NCI-H446 (cell line): ENCODE measurements at places on chromosomes 7 and 10.
A peak's percentile ranks its signal among the peaks of the same experiment; 100 is the strongest.

- no peak for DNase-seq
Measured at GRCh38 chr7:131638641-131639430, 82.4 kb upstream of the PODXL start.

- no peak for DNase-seq
Measured at GRCh38 chr10:2476812-2477553, 590.4 kb upstream of the PFKP start.

DNA sequence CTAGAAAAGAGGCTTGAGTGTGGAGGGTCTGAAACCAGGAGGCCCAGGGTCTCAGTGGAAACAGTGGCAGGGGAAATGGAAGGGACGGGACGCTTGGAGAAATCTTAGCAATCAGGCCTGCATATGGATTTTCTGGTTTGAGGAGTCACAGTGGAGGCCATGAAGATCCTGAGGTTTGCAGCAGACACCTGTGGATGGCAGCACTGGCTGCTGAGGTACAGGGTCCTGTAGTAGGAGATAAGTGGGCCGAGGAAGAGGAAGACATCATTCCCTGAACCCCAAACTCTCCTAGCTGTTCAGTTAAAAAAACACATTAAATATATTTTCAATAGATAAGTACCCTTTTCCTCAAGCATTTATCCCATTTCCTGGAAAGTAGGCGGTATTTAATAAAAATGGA lies 208.8 kb upstream of the IGFBP3 start:
- DNase-seq: no peak

DNA sequence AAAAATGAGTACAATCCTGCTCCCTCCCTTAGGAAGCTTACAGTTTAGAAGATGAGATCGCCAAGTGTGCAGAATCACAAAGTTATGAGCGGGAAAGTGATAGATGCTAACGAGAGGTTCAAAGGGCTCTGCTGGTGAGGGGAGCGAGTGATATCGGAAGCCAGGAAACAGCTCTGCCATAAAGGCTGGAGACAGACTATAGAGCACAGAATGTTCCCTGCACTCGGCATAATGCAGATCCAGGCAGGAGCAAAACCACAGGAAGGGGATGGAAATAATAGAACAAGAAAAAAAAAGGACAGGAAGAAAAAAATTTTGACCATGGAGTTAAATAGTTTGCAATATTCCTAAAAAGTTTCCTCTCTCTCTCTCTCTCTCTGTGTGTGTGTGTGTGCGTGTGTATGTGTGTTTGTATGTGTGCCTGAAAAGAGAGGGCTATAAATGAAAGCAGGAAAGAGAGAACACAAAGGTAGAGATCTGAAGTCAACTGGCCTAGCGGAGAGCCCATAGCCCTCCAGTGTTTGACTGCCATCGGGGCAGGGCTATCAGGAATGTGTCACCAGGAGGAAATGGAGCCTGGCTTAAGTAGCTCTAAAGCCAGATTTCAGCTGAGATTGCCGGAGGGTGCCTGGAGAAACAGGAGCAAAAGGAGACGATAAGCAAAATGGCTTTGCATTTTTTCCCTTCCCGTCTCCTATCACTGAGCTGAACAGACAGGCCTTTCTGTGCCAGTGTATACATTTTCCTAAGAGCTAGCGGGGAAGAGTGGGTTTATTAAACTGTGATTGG lies 175.8 kb upstream of the LYZL1 start:
- no peak for DNase-seq

DNA sequence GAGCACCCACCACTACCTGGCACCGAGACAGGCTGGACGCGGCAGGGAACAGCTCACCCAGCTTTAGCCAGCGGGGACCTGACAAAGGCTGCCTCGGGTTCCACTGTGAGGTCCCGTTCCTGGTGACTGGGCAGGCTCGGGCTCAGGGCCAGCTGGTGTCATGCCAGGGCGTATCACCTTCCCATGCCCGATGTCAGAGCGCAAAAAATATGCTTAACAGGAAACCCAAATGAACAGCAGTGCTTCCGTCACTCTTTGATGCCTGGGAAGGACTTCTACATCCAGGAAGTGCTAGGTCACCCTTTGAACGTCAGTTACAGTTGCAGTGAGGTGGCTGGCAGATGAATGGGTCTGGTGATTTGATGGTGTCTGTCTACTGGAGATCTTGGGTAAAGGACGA lies 106.0 kb downstream of the ADARB2 start:
- no peak for DNase-seq

DNA sequence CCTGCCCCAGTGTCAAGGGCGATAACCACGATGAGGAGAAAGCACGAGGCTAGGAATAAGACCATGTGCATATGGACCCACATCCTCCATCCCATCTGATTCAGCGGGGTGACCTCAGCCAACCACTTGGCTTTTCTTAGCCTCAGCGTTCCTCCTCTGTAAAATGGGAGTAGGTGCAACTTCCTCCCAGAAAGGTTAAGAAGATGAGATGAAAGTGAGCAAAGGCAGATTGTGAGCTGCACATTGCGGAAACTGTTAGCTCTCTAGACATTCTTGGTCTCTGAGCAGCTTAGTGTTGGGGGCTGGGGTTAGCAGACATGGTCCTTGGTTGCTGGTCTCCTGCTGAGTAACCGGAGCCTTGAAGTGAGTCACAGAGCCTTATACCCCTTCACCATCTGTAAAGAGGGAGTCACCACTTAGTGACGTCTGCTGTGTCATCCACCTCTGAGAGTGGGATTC lies 497.3 kb upstream of the GALNT17 start:
- DNase-seq: no peak

- DNase-seq: no peak
Measured at GRCh38 chr7:130777426-130777825, 43.4 kb upstream of the KLF14 start.

GRCh38 chr10:74150204-74150989 lies at the start of gene AP3M1:
Gene AP3M1 (minus strand): TSS chr10:74150828. CDS start chr10:74138379, 12,449 bp downstream.
- no peak for DNase-seq

GRCh38 chr7:148547951-148548350 lies 42.6 kb upstream of the C7orf33 start:
- no peak for DNase-seq

- no peak for DNase-seq
Measured at GRCh38 chr10:76946270-76946669, 691.3 kb downstream of the KCNMA1 start.

DNA sequence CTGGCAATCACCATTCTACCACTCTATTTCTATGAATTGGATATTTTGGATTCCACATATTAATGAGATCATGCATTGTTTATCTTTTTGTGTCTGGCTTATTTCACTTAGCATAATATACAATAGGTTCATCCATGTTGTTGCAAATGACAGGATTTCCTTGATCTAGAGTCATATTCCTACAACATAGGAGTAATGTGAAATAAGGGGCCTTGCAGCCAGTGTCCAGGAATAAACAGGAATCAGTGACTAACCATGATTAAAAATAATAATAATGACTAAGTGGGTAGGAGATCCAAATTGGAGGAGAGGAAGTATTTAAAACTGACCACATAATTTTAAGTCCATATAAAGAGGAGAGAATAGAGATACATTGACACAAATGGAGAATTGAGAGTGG lies 49.9 kb downstream of the SCIN start:
- no peak for DNase-seq

GRCh38 chr7:154857240-154857639 lies 145.7 kb downstream of the PAXIP1 start:
- no peak for DNase-seq

DNA sequence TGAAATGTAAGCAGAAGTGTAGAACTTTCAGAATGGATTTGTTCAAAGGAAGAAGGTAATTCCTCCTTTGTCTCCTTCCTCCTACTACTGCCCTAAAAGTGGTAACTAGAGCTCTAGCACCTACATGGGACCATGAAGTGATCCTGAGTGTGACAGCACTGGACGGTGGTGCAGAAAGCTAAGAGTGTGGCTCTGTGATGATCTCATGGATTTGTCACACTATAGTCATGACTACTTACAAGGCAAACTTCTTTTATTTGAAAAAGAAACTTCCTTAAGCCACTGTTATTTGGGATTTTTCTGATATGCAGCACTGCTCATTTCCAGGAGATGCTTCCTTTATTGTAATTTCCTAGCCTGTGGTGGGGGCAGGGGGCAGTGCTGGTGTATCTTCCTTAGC lies 5.8 kb upstream of the FHIP2A start:
- no peak for DNase-seq

GRCh38 chr10:29969255-29970011 lies 90.0 kb downstream of the JCAD start:
- no peak for DNase-seq

GRCh38 chr7:155206318-155207020 lies 91.2 kb upstream of the INSIG1 start:
- DNase-seq: no peak

- DNase-seq: no peak
Measured at GRCh38 chr7:55185941-55186609, 167.3 kb downstream of the EGFR start.

- no peak for DNase-seq
Measured at GRCh38 chr7:131285556-131285955, 42.1 kb upstream of the MKLN1 start.

DNA sequence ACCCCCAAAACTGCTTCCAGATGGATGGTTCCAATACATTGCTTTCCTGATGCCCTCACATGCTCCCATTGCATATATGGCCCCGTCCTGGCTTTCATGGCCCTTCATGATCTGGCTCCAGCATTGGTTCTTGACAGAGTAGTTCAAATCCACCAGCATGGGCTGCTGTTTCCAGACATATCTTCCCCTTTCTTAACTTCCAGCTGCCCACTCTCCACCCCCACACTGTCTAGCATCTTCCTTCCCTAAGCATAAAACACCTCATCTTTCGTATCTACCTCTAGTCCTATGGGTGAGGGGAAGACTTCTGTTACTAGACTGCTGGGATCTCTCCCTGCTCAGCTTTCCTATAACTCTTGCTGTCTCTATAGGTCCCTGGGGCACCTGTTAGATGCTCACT lies 13.2 kb upstream of the GOLGA7B start:
- DNase-seq: no peak

- DNase-seq: no peak
Measured at GRCh38 chr10:18658271-18659124, 733 bp upstream of the ARL5B start.

DNA sequence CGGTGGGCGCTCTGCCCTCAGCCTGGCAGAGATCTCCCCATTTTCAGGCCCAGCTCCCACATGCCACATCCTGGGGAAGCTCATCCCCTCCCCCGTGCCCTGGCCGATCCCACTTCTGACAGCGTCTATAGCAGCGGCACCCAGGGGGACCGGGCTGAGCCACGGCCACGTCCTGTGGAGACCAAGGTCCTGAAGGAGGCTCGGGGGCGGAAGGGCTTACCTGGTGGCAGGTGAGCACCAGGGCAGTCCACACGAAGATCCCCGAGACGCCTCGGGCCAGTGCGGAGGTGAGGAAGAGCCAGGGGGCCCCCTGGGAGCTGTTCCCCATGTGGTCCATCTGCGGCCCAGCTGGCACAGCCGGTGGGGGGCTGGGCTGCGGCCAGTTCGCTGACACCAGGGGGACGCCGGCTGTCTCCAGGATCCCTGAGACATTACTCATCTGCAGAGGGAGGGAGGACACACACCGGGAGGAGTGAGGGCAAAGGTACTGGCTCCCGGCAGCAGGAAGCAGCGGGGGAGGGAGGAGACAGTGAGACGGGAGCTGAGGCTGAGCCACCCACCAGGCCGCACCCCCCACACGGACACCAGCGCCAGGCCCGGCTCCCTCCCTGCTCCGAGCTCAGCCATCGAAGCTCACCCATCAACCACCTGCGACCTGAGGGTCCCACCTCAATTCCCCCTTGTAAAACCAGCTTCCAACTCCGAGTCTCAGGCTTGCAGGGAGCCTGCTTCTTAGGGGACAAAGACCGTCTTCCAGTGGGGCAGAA lies 776 bp downstream of the TMEM184A start:
- DNase-seq: no peak

DNA sequence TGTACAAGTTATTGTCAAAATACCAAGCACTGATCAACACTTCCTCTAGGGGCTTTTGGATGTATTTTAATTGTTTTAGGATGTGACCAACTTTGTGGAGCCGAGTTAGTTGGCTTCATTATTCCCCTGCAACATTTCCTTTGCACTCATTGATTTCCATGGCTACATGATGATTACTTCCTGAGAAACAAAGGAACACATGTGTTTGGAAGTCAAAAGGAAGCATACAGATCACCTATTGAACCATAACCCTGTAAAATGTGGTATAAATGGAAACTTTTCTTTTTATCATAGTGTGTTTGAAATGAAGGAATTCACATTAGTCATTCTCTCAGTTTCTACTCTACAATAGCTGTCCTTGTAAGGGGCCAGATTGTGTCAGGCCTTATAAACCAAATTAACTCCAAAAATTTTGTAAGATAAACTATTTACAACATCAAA lies 32.2 kb upstream of the EXOC6 start:
- no peak for DNase-seq

- DNase-seq: no peak
Measured at GRCh38 chr7:98213296-98213887, 2.2 kb downstream of the BHLHA15 start.

GRCh38 chr10:110872145-110872983 lies 636 bp downstream of the PDCD4 start:
- DNase-seq: peak; percentile 66

GRCh38 chr10:26642896-26643653 lies 54.4 kb upstream of the PDSS1 start:
- DNase-seq: no peak

DNA sequence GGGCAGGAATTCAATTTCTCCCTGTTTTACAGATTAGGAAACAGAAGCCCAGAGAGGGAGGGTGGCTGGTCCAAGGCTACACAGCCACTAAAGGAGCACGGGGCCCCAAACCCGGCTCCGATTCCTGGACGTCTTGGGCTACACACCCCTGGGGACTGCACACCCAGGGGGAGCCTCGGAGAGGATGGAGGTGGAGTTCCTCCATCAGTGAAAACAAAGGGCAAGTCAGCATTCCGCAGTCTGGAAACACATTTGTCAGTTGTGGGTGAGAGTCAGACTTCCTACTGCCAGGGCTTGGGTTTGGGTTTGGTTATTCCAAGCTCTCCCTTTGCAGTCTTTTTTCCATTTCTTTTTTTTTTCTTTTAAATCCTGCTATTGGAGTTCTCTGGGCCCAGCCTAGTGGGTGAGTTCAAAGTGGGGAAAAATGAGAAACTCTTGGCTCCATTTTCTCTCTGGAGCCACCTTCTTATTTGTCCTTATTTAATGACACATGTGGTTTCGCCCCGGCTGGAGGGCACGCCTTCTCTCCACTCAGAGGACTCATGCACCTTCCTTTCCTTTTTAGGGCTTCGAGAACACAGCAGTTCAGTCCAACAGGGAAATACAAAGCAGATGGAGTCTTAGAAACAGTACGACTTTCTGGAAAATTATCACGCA lies 59.9 kb upstream of the AQP1 start:
- DNase-seq: no peak
